ENCODE measurements at places on chromosomes 11 and 22. TPM values are rescaled to one million over a fixed set of nuclear protein-coding genes. Genes with fewer than 3 reads are reported as not detected.

The SYT8 gene
- 6.2 TPM for total RNA-seq

The SCN3B gene
- total RNA-seq, result not detected

The MRGPRE gene
- not detected for total RNA-seq

The FEN1 gene
- total RNA-seq, result 19.8 TPM

The KCNE3 gene
- total RNA-seq, result not detected

The OR6T1 gene
- total RNA-seq, result not detected

GRCh38 chr11:109507836-109508561 lies 86.0 kb downstream of the C11orf87 start:
- no peak for DNase-seq

- DNase-seq, result no peak
These were observed 78.7 kb downstream of the COMMD9 start for GRCh38 chr11:36210529-36210928.

DNA sequence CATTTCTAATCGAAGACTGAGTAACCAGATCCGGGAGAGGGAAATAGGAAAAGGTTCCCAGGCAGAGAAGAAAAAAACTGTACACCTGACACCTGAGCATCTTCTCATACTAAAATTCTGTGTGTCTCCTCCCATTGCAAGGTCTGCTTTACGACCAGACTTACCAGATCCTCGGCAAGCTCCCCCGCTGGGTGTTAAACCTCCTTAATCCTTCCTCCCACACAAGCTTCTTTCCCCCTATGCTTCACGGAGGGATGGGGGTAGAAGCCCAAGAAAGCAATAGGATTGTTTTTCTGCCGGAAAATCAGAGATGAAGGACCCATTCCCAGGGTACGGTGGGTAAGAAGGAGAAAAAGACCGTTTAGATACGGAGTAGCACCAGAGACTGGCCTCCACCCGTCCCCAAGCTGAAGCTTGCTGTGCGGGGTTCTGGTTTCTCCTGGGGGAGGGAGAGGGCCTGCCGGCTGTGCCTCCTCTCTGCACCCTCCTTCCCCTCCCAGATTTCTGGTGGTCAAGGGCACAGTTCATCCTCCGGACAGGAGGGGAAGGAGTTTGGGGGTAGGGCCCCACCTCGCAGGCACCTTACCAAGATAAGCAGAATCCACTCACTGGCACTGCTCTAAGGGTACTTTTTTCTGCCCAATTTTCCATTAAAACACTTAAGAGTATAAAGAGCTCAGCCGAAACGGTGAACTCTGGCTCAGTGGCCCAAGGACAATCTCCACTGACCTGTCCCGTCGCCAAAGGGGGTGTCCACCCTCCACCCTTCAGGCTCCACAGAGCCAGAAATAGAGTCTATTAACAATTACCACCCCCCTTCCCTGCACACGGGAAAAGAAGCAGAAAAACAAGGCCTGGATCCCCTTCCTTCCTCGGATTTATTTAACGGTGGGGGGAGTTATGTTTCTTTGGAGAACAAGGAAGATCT lies 1.2 kb downstream of the TOB2 start:
- no peak for DNase-seq

DNA sequence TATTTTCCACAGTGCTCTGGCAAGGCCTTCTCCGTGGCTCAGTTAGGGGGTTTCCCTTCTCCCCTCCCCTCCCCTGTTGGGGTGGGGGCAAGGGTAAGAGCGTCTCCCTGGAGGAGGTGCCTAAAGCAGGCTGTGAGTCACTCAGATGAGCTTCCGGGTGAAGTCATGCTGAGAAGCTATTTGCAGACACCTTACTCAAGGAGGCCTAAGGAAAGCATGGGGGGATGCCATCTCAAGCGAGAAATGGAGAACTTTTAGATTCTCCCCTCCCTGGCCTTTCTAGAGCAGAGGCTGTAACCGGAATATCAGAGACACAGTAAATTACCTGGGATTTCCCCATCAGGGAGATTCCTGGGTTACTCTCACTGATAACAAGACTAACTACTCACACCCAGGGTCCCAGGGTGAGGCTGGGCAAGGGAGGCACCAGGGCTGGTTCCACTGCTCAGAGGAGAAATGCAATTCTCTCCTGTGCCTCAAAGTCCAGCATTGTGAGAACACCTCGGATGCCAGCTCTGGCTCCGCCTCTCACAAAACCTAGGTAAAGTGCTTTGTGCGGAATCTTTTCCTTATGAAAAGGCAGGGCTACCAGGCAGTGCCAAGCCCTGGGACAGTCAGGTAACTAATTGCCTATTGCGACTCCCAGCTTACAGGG lies 123.6 kb downstream of the ABTB2 start:
- DNase-seq, result no peak

- no peak for DNase-seq
These were observed 32.7 kb downstream of the ARHGAP42 start for GRCh38 chr11:100719809-100720221.

- DNase-seq, result no peak
These were observed 9.4 kb upstream of the FBLN1 start for GRCh38 chr22:45493286-45493771.

Measured in osteocyte (in vitro differentiated cells).